ENCODE measurements at places on chromosomes 2 and 18.
A peak's percentile ranks its signal among the peaks of the same experiment; 100 is the strongest.

DNA sequence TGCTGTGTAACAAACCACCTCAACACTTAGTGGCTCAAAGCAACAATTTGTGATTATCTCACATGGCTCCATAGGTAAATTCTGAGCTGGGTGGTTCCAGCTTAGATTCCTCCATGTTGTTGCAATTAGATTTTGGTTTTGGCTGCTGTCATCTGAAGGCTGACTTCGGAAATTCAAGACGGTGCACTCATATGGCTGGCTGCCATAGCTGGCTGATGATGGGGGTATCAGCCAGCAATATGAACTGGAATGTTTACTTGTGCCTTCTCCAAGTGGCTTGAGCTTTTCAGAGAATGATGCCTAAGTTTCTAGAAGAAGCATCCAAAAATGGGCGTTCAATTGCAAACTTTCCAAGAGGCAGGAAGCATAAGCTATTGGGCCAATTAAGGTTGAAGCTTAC is 213.1 kb downstream of the GCA start:
- DNase-seq: no peak

DNA sequence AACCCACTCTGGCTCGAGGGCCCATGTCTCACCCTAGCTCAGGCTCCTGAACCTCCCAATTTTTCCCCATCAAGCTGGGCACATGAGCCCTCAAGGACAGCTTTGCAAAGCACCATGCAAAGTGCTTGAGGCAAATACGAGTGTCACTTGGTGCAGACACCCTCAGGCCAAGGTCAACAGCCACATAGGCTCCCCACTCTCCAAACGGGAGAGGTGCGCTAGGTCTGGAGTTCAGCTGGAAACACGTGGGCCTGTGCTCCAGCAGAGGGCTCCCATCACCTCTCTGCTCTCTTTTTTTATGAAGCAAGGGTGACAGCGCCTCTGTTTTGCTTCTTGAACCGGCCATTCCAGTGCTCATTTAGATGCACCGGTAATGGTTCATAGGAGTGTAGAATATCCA is 11.9 kb upstream of the ARHGAP25 start:
- DNase-seq: no peak

DNA sequence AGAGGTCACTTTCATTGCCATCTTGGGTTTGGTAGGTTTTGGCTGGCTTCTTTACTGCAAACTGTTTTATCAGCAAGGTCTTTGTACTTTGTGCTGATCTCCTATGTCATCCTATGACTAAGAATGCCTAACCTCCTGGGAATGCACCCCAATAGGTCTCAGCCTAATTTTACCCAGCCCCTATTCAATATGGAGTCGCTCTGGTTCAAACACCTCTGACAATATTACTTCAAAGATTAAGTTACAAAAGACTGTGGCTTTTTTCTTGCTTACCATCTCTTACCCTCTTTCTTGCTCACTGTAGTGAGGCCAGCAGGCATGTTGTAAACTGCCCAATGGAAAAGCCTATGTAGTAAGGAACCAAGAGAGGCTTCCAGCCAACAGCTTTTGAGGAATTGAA is 17.9 kb upstream of the RGPD8 start:
- no peak for DNase-seq

DNA sequence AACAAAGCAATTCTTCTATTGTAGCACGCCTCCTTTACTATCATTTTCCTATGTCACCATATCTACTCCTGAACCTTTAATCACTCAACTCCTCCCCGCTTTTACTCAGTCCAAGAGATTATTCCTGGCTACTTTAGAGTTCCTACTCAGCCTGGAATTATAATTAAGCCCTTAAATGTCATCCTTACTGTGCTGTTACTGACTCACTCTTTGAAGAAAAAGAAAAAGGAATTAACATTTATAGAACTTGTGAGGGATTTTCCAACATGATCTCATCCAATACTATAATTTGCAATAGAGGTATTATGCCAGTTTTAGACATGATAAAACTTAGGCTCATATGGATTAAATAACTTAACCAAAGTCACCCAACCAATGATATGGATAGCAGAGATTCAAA is 61.7 kb downstream of the CCDC88A start:
- no peak for DNase-seq

DNA sequence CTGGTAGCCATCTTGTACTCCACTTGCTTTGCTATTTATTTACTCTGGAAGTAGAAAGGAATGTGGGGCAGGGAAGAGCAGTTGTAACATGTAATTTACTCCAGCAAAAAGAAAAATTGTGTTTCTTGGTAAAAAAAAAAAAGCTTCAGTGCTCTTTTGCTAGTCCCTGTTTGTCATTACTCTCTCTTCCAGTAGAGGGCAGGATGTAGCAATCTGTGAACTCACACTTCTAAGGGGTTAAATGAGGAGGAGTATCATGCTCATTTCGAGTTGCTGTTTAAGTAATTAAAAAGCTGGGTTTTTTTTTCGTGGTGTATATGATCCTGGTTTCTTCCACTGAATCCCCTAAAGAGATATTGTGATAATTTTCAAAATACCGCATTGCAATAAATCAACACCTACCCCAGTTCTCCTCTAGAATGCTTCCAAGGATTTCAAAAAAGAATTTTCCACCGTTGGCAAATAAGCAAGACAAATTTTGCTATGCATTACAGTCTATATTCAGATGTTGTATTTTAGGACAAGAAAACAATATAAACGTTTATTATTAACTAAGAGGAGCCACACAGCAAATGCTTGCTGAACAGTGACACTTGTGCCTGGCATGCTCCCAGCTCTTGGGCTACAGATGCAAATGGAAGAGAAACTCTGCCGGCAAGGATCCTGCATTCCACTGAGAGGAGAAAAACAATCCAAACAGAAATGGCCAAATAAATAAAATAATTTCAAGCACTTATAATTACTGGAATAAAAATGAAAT is 261.6 kb downstream of the ASXL3 start:
- peak; percentile 48 for DNase-seq

- no peak for DNase-seq
Measured at GRCh38 chr2:191912764-191913163, 65.9 kb upstream of the CAVIN2 start.

DNA sequence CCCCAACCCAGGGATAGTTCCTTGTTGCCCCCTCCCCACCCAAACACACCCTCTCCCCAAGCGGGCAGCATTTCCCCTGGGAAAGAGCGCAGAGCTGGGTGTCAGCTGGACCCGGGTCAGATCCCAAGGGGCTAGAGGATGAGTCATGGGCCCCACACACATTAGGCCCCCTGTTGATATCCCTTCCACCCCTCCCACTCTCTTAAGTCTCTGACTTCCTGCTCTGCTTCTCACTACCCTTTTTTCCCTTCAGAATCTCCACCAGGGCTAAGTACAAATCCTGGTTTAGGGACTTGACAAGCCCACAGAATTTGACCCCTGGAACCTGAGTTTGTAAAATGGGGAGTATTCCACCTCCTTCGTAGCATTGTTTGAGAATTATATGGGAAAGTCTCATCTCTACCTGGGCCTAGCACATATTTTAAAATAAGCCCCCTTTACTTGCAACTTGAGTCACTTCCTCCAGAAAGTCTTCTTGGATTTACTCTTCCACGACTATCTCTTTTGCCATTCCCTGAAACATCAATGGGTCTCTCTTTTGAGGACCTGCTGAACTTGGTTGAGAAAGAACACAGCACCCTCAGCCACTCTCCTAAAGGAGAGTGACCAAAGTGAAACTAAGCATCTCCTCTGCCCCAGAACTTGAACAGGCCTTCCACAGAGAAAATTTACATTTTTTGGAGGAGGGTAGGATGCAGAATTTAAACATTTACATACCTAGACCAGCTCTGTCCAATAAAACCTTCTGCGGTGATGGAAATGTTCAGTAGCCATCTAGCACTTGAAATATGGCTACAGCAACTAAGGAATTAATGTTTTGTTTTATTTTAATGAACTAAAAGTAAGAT is 4.7 kb downstream of the RTKN start:
- no peak for DNase-seq

- DNase-seq: no peak
Measured at GRCh38 chr18:42475157-42475556, 520.1 kb downstream of the PIK3C3 start.

GRCh38 chr18:75162467-75162866 is 46.5 kb downstream of the PTGR3 start:
- no peak for DNase-seq

GRCh38 chr18:48575301-48575657 is 36.4 kb downstream of the CTIF start:
- DNase-seq: no peak

- no peak for DNase-seq
Measured at GRCh38 chr2:152330235-152330866, 4.6 kb upstream of the FMNL2 start.

- no peak for DNase-seq
Measured at GRCh38 chr2:169001116-169001815, 29.9 kb downstream of the ABCB11 start.

DNA sequence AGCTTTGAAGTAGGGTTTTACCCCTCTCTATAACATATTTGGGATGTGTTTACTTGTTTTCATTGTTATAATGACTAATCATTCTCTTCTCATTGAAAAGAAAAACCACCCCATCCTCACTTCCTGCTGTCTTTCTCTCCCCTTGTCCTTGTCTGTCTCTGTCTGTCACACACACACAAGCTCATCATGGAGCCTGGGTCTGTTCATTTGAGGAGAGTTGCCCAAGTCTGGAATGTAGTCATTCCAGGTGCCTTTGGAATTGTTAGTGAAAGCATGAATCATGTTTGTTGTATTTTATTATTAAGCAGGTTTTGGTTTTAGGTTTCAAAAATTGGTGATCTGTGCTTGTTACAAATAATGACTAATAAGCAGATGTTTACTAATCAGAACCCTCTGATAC is 133.5 kb upstream of the IL1R2 start:
- no peak for DNase-seq

GRCh38 chr2:211837206-211837605 is 701.4 kb downstream of the ERBB4 start:
- DNase-seq: no peak

- peak; percentile 71 for DNase-seq
Measured at GRCh38 chr2:128422571-128422970, 103.9 kb upstream of the HS6ST1 start.

- no peak for DNase-seq
Measured at GRCh38 chr2:205161156-205161839, 521.0 kb upstream of the NRP2 start.

DNA sequence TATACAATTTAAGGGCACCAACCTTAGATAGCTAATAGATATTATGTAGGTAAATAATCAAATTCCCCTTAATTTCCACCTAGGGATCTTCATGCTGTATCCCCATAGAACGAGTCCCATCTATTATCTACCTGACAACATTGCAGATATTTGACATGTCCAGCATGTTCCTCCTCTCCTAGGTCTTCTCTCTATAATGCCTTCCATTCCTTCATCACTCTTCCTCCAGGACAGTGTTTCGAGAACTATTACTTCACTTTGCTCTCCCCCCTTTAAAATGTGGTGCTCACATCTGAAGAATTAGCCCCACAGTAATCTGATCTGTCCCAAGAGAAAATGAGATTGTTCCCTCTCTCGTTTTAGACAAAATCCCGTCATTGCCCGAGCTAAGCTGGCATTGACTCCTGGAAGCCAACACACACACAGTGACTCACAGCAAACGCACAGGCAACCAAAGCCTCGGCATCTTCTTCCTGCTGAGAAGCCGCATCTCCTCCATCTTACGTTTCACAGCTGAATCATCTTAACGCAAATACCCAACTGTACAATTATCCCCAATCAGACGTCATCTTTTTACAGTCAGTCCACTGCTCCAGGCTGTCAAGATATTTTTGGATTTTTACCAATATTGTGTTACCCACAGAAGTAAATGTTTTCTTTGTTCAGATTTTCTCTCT is 162.9 kb upstream of the AGAP1 start:
- DNase-seq: peak; percentile 40

DNA sequence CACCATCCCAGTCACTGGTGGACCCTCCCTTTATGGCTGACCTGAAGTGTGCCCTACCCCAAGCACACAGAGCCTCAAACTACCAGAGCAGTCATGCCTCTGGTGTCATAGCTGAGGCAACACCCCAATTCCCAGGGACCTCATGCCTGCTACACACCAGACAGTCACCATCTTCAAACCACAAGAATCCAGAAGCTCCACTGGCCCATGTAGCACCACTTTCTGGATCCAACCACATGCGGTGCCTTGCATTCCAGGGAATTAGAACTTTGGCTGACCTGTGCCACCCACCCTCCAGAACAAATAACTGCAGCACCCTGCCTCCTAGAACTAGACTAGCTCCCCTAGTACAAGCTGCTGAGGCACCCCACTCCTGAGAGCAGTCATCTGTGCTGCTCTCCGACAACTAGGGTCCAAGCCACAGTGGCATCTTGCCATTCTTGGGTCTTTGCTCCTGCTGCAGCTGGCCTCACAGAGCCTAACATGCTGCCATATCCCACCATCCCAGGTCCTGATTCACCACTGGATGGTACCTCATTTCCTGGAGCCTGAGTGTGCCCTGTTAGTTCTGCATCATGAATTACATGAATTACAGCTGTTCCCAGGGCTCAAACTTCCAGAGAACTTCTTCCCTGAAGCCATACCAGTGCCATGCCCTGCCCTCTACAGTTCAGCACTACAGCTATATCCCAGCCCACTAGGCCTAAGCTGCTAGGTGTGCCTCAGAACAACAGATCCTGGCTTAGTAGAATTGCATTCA is 243.8 kb upstream of the CHST9 start:
- no peak for DNase-seq

DNA sequence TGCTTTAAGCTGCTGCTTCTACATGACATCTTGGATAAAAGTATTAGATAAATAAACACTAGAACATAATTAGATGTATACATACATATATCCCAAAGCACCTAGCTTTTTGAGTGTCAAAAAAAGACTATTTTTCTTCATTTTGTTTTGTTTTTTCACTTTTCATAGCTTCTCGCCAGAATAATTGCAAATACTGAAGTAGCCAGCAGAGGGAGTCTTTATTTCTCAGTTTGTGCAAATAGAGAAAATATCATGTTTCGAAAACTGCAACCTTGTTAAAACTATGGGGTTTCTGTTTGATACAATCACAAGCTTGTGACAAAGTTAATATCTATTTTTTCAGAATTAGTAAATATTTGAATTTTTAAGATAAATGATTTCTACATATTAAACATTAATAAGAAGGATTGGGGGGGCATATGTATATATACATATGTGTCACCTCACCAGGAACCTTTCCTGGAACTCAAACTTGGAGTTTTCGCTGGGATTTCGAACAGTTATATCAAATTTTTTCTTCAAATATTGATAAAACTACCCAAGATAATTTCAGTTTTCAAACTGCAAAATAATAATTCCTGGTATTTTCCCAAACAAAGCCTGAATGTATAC is 61.0 kb downstream of the GRB14 start:
- DNase-seq: no peak

DNA sequence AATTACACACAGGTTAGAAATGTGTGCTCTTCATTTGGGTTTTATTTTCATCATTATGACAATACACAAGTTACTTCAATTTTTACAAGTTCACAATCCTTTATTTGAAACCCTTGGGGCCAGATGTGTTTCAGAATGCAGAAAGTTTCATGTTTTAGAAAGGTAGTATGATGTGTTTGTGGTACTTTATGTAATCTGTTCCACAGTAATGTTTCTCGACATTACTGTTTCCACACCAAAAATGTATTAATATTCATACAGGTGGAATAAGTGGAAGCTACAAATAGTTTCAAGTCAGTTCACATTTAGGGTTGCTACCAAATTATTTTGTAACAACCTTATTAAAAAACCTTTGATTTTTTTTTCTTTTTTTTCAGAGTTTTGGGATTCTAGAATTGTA is 10.4 kb downstream of the UBE2E3 start:
- no peak for DNase-seq
